Fibroblast of skin of abdomen (primary cell): ENCODE measurements at places on chromosomes 1 and 21.

- DNase-seq: no peak
Measured at GRCh38 chr1:53332186-53332564, 4.3 kb upstream of the LRP8 start.

DNA sequence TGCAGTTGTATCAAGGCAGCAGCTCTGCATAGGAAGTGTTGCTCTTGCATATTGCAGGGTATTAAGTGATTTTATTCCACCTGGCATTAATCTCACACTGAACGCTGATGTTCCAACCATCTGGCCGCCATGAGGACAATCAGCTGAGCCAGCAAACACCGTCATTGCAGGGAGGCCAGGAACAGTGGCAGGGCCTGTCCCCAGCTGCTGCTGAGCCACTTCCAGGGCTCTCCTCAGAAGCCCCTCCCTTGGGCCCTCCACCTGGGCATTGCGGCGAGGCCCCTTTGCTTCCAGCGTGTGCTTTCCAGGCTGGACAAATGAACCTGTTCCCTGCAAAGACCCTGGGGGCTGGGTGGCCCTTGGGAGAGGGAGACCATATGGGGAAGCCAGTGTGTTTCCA is 171.6 kb upstream of the C1orf174 start:
- no peak for DNase-seq

DNA sequence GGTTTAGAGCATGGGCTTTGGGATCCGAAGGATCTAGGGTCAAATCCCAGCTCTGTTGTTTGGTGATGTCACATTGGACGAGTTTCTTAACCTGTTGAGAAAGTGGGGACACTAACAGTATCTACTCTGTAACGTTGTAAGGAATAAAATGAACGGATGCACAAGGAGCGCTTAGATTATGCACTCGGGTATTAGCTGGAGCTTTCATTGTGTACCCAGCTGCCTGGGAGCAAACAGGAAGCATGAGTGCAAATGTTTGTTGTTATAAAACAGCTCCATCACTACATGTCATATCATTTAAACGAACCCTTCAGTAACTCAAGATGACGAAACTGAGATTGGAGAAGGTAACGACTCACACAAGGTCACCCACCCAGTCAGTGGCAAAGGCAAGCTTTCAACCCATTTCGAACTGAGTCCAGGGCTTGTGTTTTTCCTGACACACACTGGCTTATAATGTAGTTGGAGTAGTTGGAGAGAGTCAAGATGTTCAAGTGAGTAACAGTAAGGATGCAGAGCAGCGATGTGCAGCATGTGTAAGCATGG is 16.2 kb upstream of the SLC6A17 start:
- no peak for DNase-seq

DNA sequence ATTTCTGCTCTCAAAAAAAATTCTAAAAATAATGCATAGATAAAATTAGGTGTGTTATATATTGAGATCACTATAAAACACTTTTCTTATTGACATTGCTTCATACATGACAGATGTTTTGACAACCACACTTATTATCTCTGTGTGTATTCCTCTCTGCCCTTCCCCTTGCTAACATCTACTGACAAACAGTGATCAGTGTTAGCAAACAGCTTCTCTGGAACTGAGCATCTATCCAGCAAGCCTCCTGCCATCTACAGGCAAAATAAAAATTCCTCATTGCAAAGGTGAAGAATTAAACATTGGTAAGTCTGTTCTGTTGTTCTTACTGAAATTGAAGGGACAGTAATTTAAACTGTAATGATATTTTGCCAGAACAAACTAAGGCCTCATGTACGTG is 2153.9 kb downstream of the NCAM2 start:
- DNase-seq: no peak

DNA sequence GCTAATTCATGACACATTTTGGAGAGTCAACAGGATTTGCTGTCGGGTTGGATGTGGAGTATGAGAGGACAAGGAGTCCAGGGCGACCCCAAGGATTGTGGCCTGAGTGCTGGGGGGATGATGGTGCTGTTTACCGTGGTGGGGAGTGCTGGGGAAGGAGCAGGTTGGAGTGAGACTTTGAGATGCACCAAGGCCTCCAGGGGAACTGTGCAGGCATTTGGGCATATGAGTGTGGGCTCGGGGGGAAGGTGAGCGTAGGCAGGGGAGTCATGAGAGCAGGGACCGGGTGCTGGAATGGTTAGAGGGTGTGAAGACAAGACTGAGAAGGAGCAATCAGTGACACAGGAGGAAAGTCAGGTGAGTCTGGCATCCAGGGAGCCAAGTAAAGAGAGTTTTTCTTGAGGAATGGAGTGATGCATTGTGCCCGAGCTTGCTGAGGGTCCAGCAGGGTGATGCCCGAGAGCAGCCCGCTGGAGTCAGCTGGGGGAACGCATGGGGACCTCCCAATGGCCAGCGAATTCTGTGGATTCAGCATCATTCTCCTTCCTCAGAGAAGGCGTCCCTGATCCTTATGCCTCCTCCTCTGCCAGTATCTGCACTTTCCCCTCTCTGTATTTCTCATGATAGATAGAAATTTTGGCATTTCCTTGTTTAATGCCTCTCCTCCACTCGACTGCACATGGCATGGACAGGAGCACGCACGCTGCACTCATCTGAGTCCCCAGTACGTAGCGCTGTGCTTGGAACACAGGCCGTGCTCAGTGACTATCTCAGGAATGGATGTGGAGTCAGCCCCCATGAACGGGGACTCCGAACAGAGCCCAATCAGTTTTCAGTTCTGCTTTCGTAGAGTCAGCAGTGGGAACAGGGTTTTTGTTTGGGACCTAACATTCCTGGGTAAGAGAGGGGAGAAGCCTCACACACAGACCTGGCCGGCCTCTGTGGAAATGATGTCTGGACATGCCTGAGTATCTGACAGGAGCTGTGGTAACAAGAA is 52.1 kb upstream of the ETV3 start:
- no peak for DNase-seq

DNA sequence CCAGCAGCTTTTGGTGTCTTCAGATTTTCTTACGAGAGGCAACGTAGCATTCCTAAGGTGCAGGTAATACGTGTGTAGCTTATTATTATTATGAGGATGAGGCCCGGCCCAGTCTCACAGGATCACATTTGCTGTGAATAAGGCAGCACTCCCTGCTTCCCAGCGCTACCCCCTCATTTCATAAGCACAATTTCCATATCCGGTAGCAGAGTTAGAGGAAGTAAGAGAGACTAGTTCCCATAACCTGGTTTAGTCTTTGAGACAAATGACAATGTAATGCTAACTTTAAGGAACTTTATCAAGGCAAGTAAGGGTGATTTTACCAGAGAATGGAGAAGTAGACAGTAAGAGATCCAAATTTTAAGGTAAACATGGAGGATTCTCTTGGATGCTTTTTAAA is 14.6 kb upstream of the LMO4 start:
- DNase-seq: no peak

DNA sequence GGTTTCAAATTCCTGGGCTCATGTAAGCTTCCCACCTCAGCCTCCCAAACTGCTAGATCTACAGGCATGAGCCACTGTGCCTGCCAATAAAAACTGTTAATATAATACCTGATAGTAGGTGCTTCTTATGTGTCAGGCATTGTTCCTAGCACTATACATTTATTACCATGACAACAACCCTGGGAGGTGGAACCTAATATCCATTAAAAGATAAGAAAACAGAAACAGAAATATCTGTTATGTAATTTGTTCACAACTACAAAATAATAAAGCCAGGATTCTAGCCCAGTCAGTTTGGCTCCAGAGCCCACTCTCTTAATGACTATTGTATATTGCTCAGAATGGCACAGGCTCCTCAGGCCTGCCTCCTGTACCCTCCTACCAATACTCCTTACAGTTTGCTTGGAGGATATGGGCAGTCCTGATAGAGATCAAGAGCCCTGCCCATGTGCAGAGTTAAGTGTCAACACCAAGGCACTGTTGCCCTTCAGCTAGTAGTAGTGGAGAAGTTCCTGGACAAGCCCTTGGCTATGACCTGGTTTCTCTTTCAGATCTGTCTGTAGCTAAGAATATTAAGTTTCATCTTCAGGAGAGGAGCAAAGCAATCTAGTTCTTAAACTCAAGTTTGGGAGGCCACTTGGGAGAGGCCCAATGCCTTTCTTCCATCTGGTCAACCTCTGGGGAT is 22.4 kb downstream of the RPL5 start:
- DNase-seq: no peak

DNA sequence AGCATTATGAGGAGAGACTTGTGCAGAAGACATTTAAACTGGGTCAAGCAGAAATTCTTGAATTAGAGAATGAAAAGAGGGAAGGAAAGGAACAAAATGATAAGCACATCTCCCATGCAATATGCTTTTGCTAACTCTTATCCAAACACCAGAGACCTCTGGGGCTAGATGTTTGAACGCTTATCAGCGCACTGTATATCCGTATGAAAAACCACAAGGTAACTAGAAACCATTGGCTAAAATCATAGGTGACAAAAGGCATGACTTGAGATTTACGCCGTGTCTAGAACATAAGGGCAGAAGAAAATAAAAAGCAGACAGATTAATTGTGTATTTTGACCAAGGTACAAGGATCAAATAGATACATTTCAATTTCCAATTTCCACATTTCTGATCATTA is 38.0 kb upstream of the TIAM1 start:
- DNase-seq: no peak

- no peak for DNase-seq
Measured at GRCh38 chr1:194809665-194810064, 1623.3 kb upstream of the B3GALT2 start.

GRCh38 chr1:1371364-1371745 is 3.7 kb downstream of the AURKAIP1 start:
- no peak for DNase-seq

DNA sequence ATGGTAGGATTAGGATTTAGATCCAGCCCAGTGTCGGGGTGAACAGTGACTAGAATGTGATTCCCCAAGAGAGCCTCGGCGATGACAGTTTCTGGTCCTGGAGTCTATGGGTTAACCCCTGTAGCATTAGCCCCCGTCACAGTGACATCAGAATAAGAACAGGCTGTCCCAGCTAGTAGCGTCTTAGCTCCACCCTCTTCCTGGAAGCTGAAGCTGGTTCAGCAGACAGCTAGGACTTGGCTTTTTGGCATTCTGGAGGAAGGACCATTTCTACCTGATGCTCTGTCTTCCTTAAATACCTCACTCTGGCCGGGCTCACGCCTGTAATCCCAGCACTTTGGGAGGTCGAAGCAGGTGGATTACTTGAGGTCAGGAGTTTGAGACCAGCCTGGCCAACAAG is 5.0 kb downstream of the NDUFS2 start:
- DNase-seq: no peak

GRCh38 chr21:33007747-33008146 is 18.0 kb upstream of the OLIG2 start:
- no peak for DNase-seq

DNA sequence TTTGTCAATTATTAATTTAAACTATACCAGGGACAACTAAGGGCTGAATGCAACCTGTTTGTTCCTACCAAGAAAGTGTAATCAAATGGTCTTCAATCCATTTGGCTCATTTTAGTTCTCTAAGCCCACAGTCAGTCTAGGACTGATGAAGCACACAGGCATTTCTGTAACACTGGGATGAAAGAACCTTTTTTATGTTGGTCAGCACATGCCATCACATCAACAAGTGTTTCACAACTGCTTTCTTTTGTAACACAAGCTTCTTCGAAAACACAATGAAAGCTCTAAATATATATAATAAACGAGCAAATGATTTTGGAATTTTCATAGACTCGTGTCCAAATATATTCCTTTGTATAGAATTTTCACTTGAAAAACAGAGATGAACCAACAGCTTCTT is 28.8 kb downstream of the HEATR1 start:
- DNase-seq: peak; percentile 21

DNA sequence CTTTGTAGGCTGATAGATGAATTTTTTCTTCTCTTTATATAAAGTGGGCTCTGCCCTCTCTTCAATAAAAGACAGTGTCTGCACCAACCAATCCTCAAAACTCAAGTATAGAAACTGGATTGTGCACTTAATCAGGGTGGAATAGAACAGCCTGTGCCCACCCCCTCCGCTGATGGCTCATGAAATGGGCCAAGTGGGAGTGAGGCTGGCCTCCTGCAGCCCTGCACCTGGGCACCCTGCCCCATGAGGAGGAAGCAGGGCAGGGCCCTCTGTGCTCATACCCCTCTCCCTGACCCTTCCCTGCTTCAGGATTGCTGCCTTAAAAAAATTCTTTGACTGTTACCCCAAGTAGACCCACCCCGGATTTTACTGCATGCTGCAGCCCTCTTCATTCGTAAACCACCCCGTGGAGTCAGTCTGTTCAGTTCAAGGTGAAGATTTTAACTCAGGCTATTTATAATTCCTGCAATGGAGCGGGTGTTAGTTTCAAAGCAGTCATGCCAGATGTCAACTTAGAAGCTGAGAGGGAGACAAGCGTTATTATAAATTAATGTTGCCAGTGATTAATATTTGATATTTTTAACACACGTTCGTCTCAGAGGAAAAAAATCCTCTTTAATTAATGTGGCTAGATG is 15.8 kb downstream of the PROK1 start:
- no peak for DNase-seq

DNA sequence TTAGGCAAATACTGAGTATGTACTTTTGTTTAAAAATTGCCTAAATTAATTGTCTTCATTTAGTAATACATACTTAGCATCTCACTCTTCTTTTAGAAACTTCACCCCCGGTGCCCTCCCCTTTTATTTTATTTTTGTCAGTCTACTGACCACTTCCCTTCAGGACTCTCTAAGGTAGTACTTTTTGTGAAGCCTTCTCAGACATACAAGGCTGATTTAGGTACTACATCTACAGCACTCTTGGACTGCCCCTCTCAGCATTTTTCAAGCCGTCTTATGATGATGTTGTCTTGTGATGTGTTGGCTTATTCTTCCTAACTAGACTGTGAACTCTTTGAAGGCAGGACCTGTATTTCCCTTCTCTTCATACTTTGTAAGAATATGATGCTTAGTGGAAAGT is 24.7 kb downstream of the RPS6KC1 start:
- DNase-seq: no peak

DNA sequence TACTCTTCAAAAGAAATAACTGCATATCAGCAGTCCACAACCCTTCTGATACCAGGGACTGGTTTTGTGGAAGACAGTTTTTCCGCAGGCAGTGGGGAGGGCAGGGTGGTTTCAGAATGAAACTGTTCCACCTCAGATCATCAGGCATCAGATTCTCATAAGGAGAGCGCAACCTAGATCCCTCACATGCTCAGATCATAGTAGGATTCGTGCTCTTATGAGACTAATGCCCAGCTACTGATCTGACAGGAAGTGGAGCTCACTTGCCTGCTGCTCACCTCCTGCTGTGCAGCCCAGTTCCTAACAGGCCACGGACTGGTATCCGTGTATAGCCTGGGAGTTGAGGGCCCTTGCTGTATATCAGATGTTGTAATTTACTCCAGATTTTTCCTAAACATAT is 11.5 kb downstream of the RO60 start:
- DNase-seq: no peak

- DNase-seq: no peak
Measured at GRCh38 chr1:46413596-46413985, 19.5 kb downstream of the FAAH start.

DNA sequence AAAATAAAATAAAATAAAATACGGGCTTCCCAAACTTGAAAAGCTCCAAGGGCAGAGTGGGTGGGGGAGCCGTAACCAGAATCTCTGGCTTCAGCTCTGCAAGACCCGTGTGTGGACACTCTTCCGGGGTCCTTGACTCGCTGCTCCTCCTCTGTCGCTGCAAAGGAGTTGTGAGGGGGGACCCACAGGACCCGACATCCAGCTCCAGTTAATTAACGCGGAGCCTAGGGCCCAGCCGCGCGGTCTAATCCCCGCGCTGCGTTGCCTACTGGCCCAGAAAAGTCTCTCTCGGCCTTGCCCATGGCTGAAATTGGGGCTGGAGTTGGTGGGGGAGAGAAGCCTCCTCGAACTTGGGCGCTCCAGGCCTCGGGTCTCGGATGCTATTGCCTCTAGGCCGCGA is 1.8 kb downstream of the LMX1A start:
- DNase-seq: no peak
